ENCODE measurements at places on chromosomes 4 and X. TPM values are rescaled to one million over a fixed set of nuclear protein-coding genes. Genes with fewer than 3 reads are reported as not detected.

GRCh38 chrX:21698272-21698671 is 40.1 kb upstream of the KLHL34 start:
- no peak for DNase-seq

DNA sequence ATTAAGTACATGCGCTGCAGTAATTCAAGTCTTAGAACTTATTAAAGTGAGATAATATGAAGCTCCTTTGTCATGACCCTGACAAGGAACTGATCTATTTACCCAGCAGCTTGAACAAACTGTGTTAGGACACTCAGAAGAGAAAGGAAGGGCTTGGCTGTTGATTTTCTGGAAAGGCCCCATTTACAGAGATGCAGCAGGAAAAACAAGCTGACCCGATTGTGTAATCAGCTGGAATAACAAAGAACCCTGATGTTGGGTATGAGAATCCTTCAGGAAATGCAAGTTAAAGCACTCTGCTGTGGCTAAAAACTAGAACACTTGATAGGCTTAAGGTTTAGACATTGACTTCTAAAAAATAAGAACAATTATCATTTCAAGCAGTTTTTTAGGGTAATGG is 64.8 kb downstream of the TBC1D9 start:
- peak; percentile 21 for DNase-seq

GRCh38 chr4:47391256-47391655 is 72.2 kb downstream of the COMMD8 start:
- DNase-seq = no peak

CSAG2 gene
- not detected for polyA plus RNA-seq

DNA sequence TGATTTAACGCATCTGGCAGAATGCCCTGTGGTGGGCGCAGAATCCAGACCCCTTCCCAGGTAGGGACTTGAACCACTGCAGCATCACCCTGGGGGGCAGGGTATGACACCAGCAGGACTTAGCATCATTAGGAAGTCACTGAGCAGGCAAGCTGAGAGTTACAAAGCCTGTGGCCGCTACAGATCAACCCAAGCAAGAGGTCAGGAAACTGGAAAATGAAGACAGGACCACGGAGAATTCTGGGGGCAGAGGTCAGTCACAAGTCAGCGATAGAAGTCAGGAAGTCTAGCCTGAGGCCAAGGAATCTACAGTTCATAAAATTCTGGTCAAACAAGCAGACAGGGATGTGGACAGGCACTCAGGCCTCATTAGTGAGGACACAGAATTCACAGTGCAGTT is 108.4 kb downstream of the CHIC2 start:
- no peak for DNase-seq

DNA sequence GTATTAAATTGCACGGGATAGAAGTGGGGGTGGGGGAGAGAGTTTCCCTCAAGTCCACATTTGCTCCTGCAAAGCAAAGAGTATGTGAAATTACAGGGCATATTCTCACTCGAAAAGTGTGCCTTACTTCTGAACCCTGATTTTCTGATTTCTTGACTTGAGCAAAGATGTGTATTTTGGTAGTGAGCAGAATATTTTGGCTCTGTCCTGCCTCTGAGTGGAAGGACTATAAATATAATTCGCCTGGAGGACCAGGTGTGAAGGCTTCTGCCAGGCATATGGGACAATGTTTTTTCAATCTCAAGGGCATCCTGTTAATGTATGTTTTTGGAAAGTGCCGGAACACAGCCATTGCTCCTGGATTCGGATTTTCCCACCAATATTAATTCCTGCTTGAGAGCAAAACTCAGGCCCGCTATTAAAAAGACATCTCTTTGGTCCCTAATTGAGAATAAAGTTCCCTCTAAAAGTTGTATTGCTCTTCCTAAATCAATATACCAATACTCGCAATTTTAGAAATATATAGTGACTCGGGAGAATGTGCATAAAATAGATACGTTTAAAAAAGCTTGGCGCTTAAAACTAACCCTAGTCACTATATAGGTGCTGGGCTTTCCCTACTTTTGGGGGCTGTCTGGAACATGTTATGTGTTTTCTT is 15.3 kb upstream of the PITX2 start:
- no peak for DNase-seq

- DNase-seq = no peak
Measured at GRCh38 chrX:138890491-138890890, 179.0 kb upstream of the FGF13 start.

IL15 gene
- 1.00 TPM for polyA plus RNA-seq

ZNF157 gene
- 0.86 TPM for polyA plus RNA-seq

DNA sequence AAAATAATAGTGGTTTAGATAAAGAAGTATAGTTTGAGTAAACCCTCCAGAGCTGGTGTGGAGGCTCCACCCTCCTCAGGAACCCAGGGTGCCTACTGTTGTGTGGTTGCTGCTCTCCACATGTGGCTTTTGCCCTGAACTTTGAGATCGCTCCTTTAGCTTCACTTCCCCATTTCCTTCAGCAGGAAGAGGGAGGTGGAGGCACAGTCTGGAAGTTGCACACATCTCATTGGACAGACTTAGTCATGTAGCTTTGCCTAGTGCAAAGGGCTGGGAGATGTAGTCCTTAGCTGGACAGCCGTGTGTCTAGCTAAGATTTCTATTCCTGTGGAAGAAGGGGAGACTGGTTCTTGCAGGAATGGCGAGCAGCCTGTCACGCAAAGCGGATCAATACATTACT is 37.9 kb downstream of the RGS12 start:
- DNase-seq = no peak

- DNase-seq = no peak
Measured at GRCh38 chrX:118499295-118499694, 3.7 kb downstream of the DOCK11 start.

DNA sequence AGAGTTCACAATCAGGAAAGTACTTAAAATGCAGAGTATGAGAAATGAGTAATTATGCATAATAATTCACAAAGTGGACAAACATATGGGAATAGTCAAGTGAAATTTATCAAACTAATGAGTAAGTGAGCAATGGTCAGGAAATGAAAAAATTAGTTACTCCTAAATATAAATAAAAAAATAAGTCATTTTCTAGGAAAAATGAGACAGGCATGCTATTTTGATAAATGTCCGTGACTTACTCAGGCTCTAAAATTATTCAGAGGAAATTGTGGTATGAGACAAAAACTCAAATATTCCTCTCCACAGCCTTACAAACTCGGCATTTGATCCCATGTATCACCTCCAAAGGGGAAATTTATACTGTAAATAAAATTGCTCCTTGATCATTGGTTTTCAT is 181.2 kb downstream of the COX18 start:
- DNase-seq = no peak

NUP62CL gene
- 6.2 TPM for polyA plus RNA-seq

- DNase-seq = no peak
Measured at GRCh38 chr4:70703619-70704214, 15.4 kb downstream of the UTP3 start.

DNA sequence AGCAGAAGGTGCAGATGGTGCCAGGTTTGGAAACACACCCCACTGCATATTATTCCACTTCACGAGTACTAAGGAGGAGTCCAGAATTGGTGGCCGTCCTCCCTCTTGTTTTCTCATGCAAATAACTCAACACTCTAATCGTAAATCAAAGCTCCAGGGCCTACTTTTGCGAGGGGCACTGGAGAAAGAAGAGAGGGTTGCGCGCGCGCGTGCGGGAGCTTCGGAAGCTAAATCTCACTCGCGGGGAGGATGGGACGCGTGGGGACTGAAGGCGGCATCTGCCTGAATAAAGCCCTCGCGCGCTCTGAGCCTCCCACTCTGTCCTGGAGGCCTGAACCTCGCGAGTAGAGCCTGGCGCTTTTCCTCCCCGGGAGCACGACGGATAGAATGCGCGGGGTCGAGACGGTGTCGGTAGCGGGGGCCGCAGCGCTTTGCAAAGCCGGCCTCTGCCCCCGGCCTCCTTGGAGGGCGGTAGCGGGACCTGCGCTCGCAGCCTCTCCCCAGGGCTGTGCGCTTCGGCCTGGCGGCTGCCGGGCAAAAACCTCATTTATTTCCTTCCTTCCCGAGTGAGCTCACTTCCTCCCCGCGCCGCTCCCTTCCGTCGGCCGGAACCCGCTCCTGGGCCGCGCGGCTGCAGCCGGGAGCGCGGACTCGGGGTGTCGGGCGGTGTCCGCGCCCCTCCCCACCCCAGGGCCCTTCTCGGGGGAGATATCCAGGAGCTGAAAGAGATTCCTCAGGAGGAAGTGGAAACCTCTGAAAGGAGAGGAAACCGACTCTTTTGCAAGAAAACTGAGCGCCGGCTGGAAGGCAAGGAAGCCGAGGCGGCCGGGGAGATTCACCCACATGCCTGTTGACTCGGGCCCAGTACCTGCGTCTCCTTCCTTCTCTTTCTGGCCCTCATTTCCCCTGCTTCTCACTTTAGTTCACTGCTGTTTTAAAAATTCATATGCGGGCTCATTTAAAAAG is 20.7 kb downstream of the HAND2 start:
- DNase-seq = no peak

DNA sequence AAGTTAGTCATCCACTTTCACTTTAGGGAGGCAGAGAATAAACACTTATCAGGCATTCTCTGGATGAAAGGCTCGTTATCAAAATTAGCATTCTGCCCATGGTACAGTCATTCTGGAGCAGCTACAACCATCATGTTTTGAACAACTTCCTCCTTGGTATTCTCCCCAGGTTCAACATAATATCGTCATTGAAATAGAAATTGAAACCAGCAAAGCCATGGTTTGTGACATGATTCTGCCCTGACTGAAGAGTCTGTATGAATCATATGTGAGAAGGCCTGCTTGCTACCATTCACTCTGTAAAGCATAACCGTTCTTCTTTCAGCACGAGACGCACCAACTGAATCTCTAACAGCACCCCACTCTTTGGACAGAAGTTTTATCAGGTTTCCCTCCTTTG is 127.5 kb upstream of the RADX start:
- DNase-seq = no peak

SLC4A4 gene
- 47.6 TPM for polyA plus RNA-seq

- no peak for DNase-seq
Measured at GRCh38 chr4:187021436-187022205, 298.0 kb upstream of the FAT1 start.

PABPC1L2B gene
- polyA plus RNA-seq = not detected

ERCC6L gene
- 2.5 TPM for polyA plus RNA-seq

DNA sequence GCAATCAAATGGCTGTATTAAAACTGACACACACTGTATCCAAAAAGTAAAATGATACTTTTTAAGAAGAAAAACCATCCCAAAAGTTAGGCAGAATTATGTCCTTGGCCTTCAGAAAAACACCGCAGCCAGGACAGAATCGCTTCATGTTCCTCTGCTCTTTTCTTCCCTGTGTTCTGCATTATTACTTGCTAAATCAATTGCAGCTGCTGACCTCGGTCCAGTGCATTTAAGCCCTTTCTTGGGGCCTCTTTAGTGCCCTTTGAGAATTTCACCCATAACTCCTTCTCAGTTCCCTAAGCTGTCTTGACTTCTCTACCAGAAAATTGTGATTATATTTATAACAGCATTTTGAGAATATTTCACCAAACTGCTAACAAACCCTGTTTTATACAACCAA is 696.9 kb downstream of the PCDH7 start:
- no peak for DNase-seq

DNA sequence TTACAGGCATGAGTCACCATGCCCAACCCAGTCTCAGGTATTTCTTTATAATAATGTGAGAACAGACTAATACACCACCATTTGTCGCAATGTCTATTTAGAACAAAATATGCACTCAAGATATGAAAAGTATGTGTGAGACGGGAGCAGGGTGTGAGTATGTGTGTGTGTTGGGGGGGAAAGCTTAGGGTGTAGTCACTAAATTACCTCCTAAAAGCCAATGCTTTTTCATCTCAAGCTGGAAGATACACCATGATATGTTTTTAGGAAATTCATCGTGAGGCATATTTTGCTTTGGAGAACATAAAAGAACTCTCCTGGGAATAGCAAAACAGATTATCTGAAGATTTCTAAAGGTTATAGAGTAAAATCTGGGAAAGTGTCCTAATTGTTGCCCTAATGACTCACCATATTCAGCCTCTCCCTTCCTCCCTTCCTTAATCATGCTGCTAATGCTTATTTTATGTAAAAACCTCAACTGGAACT is 262.7 kb downstream of the PDHA2 start:
- no peak for DNase-seq

ZMAT1 gene
- 28.2 TPM for polyA plus RNA-seq

GRCh38 chr4:52358366-52358765 is 300.7 kb downstream of the USP46 start:
- DNase-seq = no peak

DNA sequence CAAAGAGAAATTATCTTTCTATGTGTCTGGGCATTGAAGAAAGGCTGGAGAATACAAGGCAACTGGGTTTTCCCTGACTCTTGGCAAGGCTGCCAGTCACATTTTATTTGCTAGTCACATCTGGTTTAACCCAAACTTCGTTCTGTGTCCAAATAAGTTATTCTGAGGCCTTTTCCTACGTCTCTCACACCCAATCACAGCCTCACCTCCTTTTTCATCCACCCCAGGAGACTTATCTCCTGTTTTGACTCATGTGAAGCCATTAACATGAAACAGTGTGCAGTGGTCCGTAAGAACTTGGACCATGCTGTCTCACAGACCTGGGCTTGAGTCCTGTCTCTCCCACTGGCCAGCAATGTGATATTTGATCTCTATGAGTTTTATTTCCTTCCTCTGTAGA is 59.3 kb downstream of the CNGA2 start:
- no peak for DNase-seq

FGF13 gene
- 12.5 TPM for polyA plus RNA-seq

- DNase-seq = no peak
Measured at GRCh38 chr4:183249854-183250253, 70.2 kb downstream of the CLDN22 start.

DNA sequence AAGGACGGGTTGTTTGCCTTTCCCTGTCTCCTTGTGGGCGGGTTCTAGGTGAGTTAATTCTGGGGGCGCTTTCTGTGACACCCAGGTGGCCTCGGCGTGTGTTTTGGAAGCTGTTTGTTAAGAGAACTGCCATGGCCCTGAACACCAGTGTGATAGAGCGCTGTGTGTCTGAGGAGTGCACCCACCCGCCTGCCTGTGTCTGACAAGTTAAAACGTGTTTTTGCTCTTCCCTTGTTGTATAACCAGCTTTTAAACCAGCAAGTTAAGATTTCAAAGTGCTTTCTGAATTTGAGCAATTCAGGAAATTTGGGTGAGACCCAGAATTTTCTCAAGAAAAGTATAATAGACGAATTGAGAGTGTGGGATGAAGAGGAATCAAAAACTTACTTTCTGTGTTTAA is 55.2 kb upstream of the HGFAC start:
- DNase-seq = no peak

Measured in right lung (tissue), 10 donors.